T-helper 22 cell (primary cell): ENCODE measurements at places on chromosomes 1 and 21.

DNA sequence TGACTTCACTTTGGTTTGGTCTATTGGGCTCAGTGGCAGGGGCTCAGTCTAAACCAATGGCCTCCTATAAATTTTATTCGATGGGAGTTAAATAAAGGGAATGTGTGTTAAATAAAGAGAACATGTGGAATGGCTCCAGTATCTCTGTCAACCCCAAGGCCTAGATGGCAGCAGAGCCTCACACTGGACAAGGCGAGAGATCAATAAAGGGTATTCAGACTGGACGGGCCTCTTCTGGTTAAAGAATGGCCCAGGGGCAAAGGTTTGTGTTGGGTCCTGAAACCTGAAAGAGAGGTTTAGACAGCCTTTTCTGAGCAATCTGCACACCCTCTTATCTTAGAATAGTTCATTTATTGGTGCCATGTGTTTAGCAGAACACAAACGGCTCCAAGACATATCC is 34.7 kb downstream of the SH3BP5L start:
- DNase-seq: no peak

GRCh38 chr1:53091841-53092645 is 30.0 kb downstream of the PODN start:
- DNase-seq: no peak

- DNase-seq: no peak
Measured at GRCh38 chr1:178241057-178241456, 147.2 kb downstream of the RASAL2 start.

DNA sequence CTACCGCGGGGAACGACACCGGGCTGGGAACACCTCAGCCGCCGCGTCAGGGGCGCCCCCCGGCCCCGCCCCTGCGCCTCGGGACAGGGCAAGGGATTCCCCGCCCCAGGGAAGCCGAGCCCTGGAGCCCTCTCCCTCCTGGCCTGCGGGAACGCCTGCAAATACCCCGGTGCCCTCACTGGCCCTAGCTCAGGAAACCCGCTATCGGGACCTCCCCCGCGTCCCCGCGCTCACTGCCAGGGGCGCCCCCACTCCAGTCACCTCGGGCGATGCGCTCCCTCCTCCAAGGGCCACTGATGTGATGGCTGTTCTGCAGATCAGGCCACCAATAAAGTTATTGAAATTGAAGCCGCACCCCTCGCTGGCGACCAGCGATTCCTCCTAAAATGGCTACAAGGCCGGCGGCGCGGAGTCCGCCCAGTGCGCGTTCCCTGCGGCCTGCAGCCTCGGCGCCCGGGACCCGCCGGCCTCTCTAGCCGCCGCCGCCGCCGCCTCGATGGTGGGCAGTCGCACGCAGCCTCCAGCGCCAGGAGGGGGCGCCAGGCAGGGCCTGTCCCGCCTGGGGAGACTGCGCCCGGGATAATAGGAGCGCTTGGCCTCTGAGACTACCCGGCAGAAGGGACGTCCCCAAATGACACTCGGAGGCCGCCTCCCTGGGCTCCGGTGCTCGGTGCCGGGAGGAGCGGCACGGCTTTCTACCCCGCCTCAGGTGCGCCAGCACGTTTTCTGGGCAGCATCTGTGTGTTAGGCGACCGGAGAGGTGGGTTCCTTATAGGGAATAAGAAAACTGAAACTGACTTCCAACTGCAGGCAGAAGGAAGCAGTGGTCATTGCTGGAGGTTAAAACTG is at the start of gene PRKAB2:
Gene PRKAB2 (minus strand): TSS at position 303 of the 849 bp plus-strand sequence. CDS start 326 bp downstream, outside the sequence.
- peak; percentile 68 for DNase-seq

- DNase-seq: no peak
Measured at GRCh38 chr21:34072145-34073031, 990 bp upstream of the MRPS6 start.

DNA sequence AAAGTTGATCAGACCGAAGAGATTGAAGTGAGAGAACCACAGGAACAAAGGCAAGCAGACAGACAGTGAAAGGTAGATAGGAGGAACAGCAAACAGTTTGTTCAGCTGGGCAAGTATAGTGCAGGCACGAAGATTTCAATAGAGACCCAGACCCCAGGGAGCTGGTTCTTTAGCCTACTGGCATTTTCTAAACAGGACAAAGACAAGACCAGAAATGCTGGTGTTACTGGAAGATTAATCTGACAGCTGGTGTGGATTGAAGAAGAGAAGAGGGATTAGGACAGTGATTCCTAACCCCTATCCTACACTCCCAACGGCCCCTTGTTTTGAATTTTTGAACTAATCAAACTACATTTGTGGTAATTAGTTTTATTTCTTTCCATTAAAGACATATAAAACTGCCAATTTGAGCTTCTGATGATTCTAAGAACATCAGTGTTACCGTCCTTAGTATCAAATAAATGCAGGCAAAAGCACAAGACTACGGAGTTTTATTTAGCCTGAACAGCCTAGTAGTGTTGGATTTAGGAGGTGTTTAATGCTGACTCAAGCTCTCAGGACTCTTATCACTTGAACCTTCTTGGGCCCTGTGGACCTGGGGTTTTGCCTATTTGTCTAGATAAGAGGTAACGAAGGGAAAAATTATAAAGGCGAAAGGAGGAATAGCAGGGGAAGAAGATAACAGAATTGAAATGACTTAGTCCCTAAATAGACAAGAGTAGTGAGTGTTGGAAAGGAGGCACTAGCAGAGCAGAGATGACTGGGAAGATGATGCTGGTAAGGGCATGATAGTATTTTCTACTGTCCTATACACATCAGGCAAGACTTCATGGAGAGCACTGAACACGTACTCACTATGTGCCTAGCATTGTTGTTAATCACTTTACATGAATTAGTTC is 2.0 kb downstream of the NPL start:
- no peak for DNase-seq

GRCh38 chr1:47187231-47187925 is 2.5 kb downstream of the PDZK1IP1 start:
- no peak for DNase-seq

- DNase-seq: no peak
Measured at GRCh38 chr1:8378981-8379470, 61.1 kb downstream of the SLC45A1 start.
